GM19239 (cell line): ENCODE measurements at places on chromosomes 1 and 21.

GRCh38 chr1:31063631-31064030 is 1.9 kb downstream of the PUM1 start:
- DNase-seq, result no peak

GRCh38 chr1:43449708-43450069 is 4.0 kb downstream of the HYI start:
- DNase-seq, result no peak

DNA sequence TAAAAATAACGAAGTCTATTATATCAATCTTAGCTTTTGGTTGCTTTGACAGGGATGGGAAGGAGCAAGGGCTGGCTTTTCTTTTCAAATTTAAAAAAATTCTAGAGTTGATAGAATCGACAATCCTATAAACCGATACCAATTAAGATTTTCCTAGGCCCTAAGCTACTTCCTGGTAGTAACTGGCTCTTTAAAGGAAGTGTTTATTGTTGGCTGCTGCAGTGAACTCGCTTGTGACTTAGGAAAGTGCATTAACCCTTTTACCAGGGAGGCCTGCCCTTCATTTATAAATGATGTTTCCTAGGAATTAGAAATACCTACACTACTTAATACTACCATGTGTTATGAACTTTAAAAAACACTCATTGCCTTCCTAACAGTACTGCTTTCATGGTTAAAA is 33.2 kb downstream of the ATP5PF start:
- DNase-seq, result no peak

DNA sequence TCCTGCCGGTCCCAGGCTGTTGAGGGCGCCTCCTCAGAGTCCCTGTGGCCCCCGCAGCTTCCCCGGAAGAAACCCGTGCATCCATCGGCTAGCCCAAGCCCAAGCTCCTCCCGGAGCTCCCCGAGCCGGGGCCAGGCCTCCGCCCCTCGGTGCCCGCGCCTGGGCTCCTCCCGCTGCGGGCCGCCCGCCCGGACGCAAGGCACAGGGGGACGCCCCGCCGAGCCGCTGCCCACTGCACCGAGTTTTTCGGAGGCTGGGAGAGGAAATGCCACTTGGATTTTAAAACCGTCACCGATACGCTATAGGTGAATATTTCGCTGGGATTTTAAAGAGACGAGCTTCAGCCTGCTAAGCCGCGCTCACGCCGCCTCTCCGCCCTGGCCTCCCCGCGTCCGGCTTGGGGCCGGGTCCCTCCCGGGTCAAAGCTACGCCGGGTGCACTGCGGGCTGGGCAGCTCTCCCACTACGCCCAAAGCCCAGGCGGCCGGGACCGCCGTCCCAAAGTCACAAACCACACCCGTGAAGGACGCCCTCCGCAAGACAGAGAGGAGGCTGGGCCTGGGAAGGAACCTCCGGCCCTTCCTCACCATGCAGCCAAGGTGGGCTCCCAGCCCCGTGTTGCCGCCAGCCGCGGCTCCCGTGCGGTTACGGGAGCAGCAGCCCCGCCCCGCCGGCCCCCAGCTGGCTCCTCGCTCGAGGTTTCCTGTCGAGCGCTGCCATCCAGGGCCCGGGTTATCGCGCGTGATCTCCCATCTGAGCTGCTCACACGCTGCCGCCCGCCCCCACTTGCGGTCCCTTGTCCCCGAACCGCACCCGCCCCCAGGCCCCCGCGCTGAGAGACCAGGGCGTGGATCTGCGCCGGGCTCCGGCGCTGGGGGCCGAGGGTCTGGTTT is 63.2 kb downstream of the CD247 start:
- peak; percentile 61 for DNase-seq

DNA sequence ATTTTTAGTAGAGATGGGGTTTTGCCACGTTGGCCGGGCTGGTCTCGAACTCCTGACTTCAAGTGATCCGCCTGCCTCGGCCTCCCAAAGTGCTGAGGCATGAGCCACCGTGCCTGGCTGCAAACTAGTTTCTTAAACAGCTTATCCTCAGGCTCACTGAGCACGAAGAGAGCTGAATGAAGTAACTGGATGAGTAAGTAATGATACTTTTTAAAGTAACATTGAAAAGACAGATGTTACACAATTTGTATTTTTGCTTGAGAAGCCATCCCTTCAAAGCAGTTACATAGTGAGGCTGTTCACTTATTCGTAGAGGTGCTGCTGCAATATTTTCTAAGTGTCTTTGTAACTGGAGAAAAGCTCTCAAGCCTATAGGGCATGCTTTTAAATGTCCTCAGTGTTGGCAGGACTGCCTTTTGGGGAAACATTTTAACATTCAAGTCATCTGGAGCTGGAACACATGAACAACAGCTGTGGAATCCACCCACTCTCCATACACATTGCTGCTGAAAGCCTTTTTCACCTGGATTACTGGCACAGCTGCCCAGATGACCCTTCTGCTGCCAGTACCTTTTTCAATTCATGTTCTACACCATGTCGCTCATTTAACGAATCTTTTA is 2.7 kb upstream of the YBX1 start:
- DNase-seq, result no peak
